ENCODE measurements at places on chromosomes 3 and 15. TPM values are rescaled to one million over a fixed set of nuclear protein-coding genes. Genes with fewer than 3 reads are reported as not detected.

GRCh38 chr3:192918275-192918588, 576 bp upstream of the MB21D2 start:
- H3K4me3 ChIP-seq = peak overlapping the region; percentile 82
- peaks cover 4% of the 10 kb centered on the region for H3K4me1 ChIP-seq
- no peaks in the 10 kb centered on the region for H3K27me3 ChIP-seq
- no peaks in the 10 kb centered on the region for H3K36me3 ChIP-seq
- DNase-seq = no peak
- peak overlapping the region; percentile 88 for H3K27ac ChIP-seq

DNA sequence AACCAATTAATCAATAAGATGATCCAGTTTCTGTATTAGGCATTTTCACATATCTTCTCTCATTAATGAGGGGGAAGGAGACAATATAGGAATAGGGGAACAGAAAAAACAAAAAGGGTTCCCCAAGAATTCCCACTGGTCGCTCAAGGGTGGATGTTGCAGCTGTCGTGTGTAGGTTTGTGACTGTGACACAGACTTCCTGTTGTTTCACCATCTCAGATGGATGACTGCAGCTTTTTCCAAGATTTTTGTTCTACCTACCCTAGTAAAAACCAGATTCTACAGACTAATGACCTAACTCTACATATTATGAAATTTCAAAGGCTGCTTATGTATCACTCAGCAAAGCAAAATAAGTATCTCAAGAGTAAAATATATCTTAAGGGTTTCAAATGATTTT, 73.7 kb upstream of the MB21D2 start:
- H3K36me3 ChIP-seq = no peaks in the 10 kb centered on the region
- H3K4me3 ChIP-seq = no peak overlapping the region
- DNase-seq = no peak
- no peak overlapping the region for H3K27ac ChIP-seq
- H3K27me3 ChIP-seq = no peaks in the 10 kb centered on the region
- no peaks in the 10 kb centered on the region for H3K4me1 ChIP-seq

DNA sequence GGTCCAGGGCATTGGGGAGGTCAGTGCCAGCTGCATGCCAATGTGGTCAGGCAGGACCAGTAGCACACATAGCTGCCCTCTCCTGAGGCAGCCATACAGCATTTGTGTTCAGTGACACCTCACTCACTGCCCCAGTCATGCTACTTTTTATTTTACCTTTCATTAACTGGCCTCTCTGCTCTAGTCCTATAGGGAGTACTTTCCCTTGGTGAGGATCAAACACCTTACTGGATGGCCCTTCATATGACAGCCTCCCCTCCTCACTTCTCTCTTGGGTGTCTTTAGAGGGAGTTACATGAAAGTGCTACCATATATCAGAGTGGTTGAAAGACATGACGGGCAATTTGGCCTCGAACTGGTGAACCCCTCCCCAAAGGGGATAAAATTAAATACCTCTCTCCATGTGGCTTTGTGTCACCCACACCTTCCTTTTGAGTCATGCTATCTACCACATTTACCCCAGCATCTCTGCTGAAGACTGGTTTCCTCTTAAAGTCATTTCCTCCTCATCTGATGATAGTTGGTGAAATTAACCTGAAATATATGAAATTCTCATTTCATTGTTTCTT, 17.6 kb downstream of the RLBP1 start:
- H3K27me3 ChIP-seq = no peaks in the 10 kb centered on the region
- no peak overlapping the region for H3K27ac ChIP-seq
- no peaks in the 10 kb centered on the region for H3K4me1 ChIP-seq

- H3K27ac ChIP-seq = peak overlapping the region; percentile 90
- H3K4me1 ChIP-seq = peaks cover 71% of the 10 kb centered on the region
- no peaks in the 10 kb centered on the region for H3K36me3 ChIP-seq
- DNase-seq = no peak
- H3K27me3 ChIP-seq = no peaks in the 10 kb centered on the region
Measured at GRCh38 chr15:63372018-63372705, 9.5 kb downstream of the CA12 start.

Gene TICRR
- 11.2 TPM for total RNA-seq

Gene LRRIQ4
- not detected for total RNA-seq

GRCh38 chr15:56586206-56586605, 121.3 kb upstream of the MNS1 start:
- no peak overlapping the region for H3K27ac ChIP-seq
- H3K27me3 ChIP-seq = no peaks in the 10 kb centered on the region
- H3K4me3 ChIP-seq = no peak overlapping the region
- H3K36me3 ChIP-seq = no peaks in the 10 kb centered on the region
- H3K4me1 ChIP-seq = no peaks in the 10 kb centered on the region

Gene ARL8B
- 42.9 TPM for total RNA-seq

Gene ZNF660
- 0.59 TPM for total RNA-seq

- no peaks in the 10 kb centered on the region for H3K27me3 ChIP-seq
- DNase-seq = no peak
- no peaks in the 10 kb centered on the region for H3K36me3 ChIP-seq
- H3K4me1 ChIP-seq = peaks cover 11% of the 10 kb centered on the region
Measured at GRCh38 chr15:31102039-31102321, 455 bp upstream of the TRPM1 start.

DNA sequence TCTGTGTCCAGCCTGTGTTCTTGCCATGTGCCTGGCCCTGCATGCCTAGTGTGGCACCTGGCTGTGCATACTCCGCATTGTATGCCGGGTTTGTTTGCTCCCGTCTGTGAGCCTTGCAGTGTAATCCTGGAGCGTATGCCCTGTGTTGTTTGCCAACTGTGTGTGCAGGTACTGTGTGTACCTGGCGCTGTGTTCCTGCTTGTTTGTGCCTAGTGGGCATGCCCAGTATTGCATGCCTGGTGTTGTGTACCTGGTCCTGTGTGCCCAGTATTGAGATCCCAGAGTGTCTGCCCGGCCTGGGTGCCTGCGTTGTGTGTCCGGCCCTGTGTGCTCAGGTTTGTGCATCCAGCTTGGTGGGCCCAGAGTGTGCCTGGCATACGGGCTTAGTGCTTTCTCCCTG, 54.5 kb upstream of the CHRNA7 start:
- no peak overlapping the region for H3K27ac ChIP-seq
- no peaks in the 10 kb centered on the region for H3K36me3 ChIP-seq
- no peak overlapping the region for H3K4me3 ChIP-seq

GRCh38 chr3:47065681-47066080, 86.2 kb downstream of the NBEAL2 start:
- no peak for DNase-seq
- no peak overlapping the region for H3K27ac ChIP-seq
- no peak overlapping the region for H3K4me3 ChIP-seq
- H3K36me3 ChIP-seq = peaks cover 81% of the 10 kb centered on the region
- H3K27me3 ChIP-seq = no peaks in the 10 kb centered on the region

GRCh38 chr15:77266708-77267386, 153.1 kb downstream of the PEAK1 start:
- H3K4me3 ChIP-seq = no peak overlapping the region
- peaks cover 2% of the 10 kb centered on the region for H3K4me1 ChIP-seq
- H3K36me3 ChIP-seq = no peaks in the 10 kb centered on the region
- no peak overlapping the region for H3K27ac ChIP-seq
- no peak for DNase-seq

DNA sequence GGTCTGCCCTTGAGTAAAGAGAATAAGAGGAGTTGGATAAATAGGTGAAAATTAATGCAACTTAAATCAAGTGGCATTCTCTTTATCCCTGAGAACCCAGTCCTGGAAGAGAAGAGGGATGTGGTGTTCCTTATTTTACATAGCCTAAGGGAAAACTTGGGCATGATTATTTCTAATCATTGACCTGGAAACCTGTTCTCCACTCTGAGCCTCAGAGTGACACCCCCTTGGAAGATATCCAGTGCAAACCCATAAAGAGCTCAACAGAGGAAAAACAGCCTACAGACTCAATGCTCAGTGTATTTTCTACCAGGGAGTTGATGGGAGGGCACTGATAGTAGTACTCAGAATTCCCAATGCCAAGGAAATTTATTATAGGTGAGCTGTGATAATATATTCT, 22.0 kb downstream of the SLC15A2 start:
- no peaks in the 10 kb centered on the region for H3K36me3 ChIP-seq
- no peak for DNase-seq
- H3K4me1 ChIP-seq = no peaks in the 10 kb centered on the region
- H3K4me3 ChIP-seq = no peak overlapping the region

DNA sequence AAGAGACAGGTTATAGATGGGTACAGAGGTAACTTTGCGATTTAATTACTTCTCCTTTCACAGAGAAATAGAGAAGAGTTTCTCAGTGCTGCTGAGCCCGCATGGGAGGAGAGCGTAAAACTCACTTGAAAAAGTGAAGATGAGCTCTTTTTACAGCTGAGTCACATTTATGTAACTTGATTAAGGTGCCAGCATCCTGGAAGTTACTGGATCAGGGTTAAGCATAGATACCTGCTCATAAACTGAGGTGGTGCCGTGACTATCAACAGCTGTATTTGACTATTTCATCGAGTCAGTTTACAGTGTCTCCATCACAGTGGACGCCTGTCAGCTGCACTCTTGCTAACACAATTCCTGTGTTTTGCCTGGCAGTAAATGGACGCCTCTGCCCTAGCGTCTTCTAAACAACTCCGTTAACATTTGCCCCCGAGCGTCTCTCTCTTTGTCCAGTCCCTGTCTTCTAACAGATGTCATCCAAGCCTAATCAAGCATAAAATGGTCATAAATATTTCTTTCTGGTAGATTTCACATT, 414.6 kb downstream of the FOXP1 start:
- no peak overlapping the region for H3K4me3 ChIP-seq
- no peak for DNase-seq
- no peak overlapping the region for H3K27ac ChIP-seq
- no peaks in the 10 kb centered on the region for H3K27me3 ChIP-seq

DNA sequence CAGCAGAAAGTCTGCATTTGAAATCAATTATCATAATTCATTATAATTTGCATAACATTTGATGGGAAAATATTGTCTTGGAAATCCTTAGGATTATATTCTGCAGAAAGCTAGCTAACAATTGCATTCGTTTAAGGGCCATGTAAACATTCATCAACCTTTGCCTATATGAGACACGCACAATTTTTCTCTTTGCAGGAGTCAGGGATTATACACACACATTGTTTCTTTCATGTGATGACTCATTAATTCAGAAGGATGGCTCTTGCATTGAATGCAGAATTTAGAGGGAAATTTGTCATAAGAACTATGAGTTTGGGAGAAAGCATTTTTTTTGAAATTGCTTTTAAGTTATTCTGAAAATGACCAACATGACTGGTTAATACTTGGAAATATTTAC, 844.7 kb downstream of the DIPK2A start:
- H3K4me1 ChIP-seq = no peaks in the 10 kb centered on the region
- no peaks in the 10 kb centered on the region for H3K36me3 ChIP-seq
- H3K27me3 ChIP-seq = no peaks in the 10 kb centered on the region
- DNase-seq = no peak
- no peak overlapping the region for H3K27ac ChIP-seq

Gene ELL3
- total RNA-seq = 28.8 TPM

Gene PRSS50
- 0.19 TPM for total RNA-seq

GRCh38 chr3:14430706-14431451, 28.5 kb downstream of the SLC6A6 start:
- H3K27me3 ChIP-seq = no peaks in the 10 kb centered on the region
- no peaks in the 10 kb centered on the region for H3K36me3 ChIP-seq
- DNase-seq = no peak
- H3K27ac ChIP-seq = peak overlapping the region; percentile 79

DNA sequence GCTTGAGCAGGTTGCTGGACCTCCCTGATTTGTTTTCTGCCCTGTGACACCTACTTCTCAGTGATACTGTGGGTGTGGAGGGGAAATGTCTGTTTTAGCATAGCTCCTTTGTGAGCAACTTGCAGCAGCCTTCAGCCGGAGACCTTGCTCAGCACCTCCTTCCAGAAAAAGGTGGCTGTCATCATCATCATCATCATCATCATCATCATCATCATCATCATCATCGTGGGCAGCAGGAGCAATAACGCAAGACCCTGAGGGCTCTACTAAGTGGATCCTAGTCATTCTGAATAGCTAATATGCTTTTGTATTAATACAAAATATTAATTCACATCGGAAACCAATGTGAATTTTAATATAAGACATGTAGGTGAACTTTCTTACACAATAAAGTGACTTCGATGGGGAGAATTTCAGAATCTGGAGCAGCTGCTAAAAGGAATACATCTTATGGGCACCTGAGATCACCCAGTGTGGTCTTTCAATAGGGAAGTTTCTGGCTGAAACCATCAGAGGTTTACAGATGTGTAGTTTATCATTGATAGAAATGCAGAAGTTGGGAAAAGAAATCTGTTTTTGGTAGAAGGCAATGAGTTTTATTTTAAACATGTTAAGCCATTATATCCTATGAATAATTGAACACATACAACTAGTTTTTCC, 8.6 kb downstream of the GABRR3 start:
- no peak for DNase-seq
- H3K4me1 ChIP-seq = peaks cover 21% of the 10 kb centered on the region
- no peaks in the 10 kb centered on the region for H3K36me3 ChIP-seq
- no peaks in the 10 kb centered on the region for H3K27me3 ChIP-seq

- no peaks in the 10 kb centered on the region for H3K4me1 ChIP-seq
- DNase-seq = no peak
Measured at GRCh38 chr3:126153695-126154360, 26.6 kb downstream of the ALDH1L1 start.
